ENCODE measurements at places on chromosomes 3 and 15.
A peak's percentile ranks its signal among the peaks of the same experiment; 100 is the strongest.

- peak; percentile 44 for DNase-seq
These were observed 34.3 kb upstream of the PLSCR2 start for GRCh38 chr3:146503461-146504202.

- no peak for DNase-seq
These were observed 5.4 kb downstream of the PCBP4 start for GRCh38 chr3:51961602-51962569.

- no peak for DNase-seq
These were observed 66.0 kb upstream of the ARL8B start for GRCh38 chr3:5056111-5056391.

DNA sequence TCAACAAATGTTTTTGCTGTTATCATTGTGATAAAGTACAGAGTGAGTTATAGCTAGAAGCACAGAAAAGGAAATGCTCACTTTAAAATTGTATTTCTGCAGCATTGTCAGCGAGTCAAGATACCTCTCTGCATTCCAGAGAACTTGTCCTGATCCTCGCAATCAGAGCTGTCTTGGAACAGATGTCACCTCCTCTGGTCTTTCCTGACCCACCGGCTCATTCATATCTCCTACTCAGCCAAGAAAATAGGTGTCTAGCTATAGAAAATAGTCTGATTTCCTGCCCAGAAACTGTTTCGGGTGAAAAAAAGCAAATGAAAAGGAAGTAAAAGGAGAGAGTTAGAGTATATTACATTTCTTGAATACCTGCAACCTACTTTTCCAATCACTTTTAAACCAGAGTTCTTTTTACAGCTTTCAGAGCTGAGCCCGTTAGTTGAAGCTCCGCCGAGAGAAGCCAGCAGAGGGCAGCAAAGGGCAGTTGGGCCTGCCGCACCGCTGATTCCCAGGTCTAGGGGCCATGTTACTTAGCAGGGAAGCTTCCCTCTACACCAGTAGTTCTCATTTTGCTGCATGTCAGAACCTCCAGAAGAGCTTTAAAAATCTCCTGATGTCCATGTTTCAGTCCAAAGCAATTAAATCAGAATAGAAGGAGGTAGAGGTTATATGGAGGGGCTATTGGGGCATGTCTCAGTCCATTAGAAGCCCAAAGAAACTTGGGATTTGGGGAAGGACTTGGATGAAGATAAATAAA lies 185.7 kb upstream of the THRB start:
- no peak for DNase-seq

DNA sequence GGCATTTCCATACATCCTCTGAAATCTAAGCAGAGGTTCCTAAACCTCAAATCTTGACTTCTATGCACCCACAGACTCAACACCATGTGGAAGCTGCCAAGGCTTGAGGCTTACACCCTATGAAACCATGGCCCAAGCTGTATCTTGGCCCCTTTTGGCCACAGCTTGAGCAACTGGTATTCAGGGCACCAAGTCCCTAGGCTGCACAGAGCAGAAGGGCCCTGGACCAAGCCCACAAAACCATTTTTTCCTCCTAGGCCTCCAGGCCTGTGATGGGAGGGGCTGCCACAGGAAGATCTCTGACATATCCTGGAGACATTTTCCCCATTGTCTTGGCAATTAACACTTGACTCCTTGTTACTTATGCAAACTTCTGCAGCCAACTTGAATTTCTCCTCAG lies 54.4 kb upstream of the IL12A start:
- DNase-seq = no peak

GRCh38 chr3:171257251-171258203 lies 202.7 kb downstream of the TNIK start:
- no peak for DNase-seq

GRCh38 chr3:165643425-165643824 lies 193.8 kb downstream of the BCHE start:
- peak; percentile 2 for DNase-seq

- DNase-seq = no peak
These were observed 13.1 kb downstream of the SLC7A14 start for GRCh38 chr3:170572665-170573253.

- DNase-seq = no peak
These were observed 114.3 kb downstream of the EDEM1 start for GRCh38 chr3:5301651-5302297.

- no peak for DNase-seq
These were observed 444.9 kb upstream of the THBS1 start for GRCh38 chr15:39135989-39136388.

DNA sequence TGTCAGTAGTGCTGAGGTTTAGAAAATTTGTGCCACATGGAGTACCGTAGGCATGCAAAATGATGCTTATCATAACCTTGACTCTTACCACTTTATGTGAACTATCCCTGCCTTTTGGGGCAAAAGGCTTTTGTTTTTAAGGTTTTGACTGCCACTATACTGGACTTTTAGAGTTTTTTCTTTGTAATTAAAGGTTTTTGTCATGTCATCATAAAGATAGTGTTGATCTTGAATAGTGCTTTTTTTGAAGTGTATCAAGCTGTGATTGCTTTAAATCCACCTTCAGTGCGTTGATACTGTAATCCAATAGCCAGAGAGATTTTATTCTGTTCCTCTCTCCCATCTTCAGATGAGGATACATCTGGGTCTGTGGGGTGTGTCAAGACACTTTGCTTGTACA lies 172.9 kb downstream of the ITPR1 start:
- DNase-seq = no peak

GRCh38 chr3:55484801-55485791 lies 2.0 kb downstream of the WNT5A start:
- DNase-seq = no peak

- DNase-seq = no peak
These were observed 508.5 kb upstream of the ATP11B start for GRCh38 chr3:182284793-182285192.

DNA sequence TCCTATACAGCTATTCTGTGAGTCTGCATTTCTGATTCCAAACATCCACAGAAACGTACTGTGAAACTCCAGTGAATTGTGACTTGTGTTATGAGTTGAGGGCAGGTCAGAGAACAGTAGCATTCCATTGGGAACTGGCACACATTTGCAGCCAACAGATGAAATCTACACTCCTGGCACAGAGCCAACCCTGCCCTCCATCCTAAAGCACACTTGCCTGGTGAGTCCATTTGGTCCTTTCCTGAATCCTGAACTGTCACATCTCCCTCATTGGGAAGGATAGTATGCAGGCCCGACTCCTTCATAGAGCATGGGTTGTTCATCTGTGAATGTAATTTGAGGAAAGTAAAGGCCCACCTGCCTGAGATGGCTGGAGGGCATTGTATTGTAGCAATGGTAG lies 314.3 kb upstream of the RASGRP1 start:
- no peak for DNase-seq

DNA sequence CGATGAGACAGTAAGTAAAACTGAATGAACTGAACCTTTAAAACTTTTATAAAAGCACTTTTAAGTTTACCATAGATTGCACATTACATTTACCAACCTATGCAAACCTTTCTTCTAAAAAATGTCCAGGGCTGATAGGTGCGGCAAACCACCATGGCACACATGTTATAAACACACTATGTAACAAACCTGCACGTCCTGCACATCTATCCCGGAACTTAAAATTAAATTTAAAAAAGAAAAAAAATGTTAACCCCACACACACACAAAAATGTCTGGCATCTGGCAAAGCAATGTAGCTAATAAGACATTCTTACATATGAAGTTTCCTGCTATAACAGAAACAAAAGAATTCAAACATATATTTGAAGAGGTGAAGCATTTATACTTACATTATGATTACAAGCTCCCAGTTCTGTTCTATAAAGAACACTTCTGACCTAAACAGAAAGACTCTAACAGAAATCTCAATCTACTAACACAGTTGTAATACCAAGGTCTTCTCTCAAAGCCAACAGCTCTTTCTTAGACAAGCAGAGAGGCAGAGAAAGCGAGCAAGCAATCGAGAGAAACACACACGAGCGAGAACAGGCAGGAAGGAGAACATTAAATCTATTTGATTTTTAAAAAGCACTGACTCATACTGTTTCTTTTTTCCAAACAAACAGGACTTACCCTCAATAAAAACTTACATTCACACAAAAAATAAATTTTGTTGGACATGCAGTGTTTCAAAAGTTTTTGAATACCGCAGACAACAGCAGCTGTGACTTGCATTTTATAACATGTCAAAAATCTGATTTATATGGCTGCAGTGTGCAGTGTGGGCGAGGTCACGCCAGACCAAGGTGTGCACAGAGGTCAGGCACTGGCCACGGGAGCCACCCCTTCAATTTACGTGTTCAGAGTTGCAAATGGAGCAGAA lies at the start of gene NRG4:
Gene NRG4 (minus strand): TSS at position 798 of the 925 bp plus-strand sequence. CDS start 1,194 bp downstream, outside the sequence.
- DNase-seq = no peak

- DNase-seq = no peak
These were observed 77.4 kb downstream of the MB21D2 start for GRCh38 chr3:192840143-192840836.

DNA sequence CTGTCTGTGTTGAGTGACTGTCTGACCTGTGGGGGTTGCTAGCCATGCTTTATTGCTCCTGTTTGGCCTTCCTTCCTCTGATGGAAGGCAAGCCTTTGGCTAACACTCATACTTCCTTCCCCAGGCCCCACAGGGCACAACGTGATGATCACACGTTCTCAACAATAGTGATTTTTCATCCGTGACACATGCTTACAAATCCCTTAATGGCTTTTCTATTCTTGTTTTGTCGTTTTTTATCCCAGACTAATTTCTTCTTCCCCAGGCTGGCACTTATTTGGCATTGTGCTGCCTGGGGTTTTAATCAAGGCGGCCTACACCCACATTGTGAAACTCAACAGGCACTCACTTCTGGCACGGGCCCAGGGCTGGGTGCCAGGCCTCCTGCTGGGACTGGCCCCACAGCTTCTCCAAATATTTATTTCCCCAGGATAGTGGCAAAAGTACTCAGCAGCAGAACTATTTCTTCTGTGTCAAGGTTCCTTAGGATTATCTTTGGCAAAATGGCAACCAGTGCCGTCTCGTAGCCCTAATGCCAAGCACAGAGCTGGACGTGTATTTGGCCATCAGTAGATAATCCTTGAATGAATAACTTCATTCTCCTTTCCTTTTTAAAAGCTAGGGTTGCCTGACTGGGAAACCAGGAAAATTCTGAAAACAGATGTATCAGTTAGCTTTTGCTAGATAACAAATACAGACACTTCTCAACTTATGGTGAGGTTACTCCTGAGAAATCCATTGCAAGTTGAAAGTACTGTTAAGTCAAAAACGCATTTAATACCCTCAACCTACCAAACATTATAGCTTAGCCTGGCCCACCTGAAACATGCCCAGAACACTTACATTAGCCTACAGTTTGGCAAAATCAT lies 30.6 kb downstream of the CMTM7 start:
- no peak for DNase-seq

Measured in keratinocyte (primary cell).